Stimulated activated CD8-positive, alpha-beta memory T cell treated with anti-CD3 and anti-CD28 coated beads, Interleukin-4, amount 100 ng/mL, for 4 hours (primary cell): ENCODE measurements at places on chromosomes 11 and 22.
A peak's percentile ranks its signal among the peaks of the same experiment; 100 is the strongest.

DNA sequence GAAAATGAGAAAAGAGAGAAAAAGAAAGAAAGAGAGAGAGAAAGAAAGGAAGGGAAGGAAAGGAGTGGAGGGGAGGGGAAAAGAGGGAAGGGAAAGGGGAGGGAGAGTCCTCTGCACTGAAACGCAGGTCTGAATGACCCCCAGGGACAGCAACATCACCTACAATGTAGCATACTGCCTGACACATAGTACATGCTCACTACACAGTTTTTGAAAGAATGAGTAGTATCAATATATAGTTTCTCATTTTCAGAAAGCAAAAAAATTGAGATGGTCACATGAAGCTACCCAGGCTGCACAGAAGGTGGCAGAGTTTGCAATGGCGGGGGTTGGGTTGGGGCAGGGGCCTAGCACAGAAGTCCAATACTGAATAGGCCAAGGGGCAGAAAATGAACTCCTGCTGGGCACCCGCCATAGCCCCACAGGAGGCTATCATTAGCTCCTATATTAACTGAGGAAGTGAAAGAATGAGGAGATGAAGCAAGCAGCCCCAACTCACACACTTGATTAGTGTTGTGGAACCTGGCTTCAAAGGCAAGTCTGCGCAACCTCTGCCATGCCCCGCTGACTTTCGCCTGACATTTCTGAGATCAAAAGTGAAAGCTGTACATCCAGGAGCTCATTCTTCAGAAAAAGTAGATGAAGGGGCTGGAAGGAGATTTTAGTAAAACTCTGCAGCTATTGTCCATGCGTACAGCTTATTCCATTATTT is 241.2 kb upstream of the SYN3 start:
- no peak for DNase-seq

- no peak for DNase-seq
Measured at GRCh38 chr11:133041928-133042882, 490.1 kb downstream of the OPCML start.

- no peak for DNase-seq
Measured at GRCh38 chr11:26704249-26704648, 17.6 kb downstream of the SLC5A12 start.

DNA sequence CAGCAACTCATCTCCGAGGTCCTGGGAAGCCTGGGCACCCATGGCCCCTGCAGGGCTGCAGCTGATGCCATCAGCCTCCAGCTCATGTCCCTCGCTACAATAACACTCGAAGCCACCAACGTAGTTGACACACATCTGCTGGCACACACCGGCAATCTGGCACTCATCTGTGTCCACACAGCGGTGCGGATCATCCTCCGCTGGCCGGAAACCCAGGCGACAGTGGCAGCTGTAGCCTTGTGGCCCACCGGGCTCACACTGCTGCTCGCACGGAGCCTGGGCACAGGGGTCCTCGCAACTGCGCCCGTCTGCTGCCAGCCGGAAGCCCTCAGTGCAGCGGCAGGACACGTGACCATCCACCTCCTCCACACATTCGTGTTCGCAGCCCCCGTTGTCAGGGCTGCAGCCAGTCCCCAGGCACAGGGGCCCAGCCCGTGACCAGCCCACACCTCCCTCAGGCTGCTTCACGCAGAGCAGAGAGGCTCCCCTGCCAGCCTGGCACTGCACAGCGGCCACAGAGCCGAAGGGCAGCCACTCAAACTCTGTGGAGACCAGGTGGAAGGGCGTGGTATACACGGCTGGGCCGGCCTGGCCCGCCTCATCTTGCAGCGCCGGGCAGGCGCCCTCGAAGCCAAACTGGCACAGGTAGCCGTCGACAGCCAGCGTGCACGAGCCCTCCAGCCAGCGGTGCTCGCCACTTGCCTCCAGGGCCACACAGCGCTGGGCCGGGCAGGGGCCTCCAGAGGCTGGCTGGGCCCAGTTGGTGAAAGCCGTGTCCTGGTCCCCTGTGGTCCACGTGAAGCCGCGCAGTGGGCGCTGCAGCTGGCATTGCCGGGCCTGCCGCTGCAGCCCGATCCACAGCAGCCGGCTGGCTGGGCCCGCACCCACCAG is 678 bp downstream of the CD248 start:
- DNase-seq = no peak

DNA sequence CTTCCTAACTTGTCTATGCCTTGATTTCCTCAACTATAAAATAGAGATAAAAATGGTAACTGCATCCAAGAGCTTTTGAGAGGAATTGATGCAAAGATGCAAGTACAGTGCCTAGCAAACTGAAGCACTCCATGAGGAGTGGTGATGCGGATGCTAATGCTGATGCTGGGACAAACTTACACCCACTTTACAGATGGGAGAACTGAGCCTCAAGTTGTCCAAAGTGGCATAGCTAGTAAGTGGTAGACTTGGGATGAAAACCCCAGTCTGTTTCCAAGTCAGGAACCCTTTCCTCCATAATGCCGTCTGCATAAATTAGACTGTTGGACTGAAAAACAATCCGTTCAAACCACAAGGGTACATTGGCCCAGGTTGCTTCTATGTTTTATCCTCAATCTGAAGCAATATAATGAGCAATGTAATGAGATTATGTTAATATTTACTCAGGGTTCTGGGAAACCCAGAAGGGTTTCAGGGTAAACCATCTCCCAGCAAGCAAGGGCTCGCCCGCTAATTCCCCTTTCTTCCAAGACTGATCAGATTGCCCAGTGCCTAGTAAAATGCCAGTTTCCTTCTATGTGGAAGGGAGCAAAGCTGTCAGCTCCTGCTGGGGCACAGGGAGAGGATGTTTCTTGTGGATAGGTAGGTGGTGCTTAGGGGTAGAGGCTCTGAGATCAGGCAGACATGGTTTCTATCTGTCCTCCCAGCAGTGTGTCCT is 10.4 kb upstream of the EHF start:
- DNase-seq = no peak

DNA sequence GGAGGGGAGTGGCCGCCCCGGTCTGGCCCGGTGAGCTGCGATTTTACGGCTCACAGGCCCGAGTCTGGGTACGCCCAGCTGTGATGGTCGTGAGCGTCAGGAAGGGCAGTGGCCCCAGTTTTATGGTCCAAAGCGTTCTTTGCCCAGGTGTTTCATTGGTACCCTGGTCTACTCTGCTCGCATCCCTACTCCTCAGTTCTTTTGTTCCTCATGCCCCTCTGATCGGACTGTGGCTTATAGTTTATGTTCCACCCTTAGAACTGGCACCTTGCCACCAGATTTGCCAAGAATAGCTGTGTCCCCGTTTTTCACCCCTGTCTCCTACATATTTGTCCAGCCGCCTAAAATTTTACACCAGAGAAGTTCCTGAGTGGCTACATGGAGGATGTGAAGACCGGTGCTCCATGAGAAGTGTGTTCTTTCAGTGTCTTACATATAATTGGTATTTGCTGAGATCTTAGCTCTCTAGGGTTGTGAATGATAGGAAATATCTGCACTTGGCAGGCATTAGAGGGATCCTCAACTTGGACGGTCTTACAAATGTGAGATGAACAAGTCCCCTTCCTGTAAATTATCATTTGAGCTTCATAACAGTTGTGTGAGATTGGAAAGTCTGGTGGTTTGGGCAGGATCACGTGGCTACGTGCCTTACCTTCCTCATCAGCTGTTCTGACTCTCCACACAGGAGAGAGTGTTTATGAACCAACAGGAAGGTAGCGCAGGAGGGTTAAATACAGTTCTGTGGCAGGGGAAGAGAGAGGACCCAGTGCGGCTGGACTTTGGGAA is 1.1 kb downstream of the PANX1 start:
- no peak for DNase-seq

DNA sequence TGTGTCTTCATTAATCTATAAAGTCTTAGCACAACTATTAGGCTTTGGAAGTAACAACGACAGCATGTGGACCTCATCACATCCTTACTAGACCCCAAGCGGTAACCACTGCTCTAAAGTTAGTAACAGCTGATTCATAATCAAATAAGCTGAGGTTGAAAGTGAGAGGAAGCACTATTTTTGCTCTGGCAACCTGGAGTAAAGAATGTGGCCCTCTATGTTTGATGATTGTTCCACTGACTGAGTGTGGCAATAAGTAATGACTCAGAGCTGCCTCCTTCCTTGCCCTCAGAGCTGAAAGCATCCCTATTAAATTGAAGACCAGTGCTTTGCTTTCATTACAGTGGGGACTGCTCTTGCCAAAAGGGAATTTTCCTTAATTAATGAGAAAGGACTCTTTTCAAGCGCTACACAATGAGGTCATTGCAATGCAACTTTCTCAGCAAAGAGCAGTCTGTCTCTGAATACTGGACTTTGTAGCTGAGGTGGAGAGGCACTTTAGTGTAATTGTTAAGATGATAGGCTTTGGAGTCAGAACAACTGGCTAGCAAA is 906.1 kb upstream of the RAG2 start:
- no peak for DNase-seq

- DNase-seq = peak; percentile 83
Measured at GRCh38 chr11:68751331-68751856, at the start of gene TESMIN. Gene TESMIN, minus strand, starts transcription at chr11:68751520. Its CDS starts 860 bp downstream, at chr11:68750660.

DNA sequence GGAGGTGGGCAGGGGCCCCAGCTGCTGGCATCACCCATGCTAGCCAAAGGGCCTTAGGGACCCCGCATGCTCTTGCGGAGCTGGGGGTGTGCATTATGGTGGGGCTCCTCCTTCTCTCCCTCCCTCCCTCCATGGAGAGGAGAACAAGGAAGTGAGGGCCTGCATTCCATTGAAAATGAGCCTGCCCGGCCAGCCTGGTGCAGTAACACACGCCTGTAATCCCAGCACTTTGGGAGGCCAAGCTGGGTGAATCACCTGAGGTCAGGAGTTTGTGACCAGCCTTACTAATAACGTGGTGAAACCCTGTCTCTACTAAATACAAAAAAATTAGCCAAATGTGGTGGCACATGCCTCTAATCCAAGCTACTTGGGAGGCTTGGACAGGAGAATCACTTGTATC is 22.4 kb downstream of the SNAP29 start:
- no peak for DNase-seq

- DNase-seq = no peak
Measured at GRCh38 chr22:38257650-38258250, 15.1 kb downstream of the TMEM184B start.

GRCh38 chr11:27300974-27301373 is 62.0 kb downstream of the CCDC34 start:
- DNase-seq = no peak

- DNase-seq = no peak
Measured at GRCh38 chr11:62842171-62842741, 2.9 kb upstream of the WDR74 start.

- DNase-seq = no peak
Measured at GRCh38 chr22:33470456-33470855, 412.3 kb upstream of the SYN3 start.

GRCh38 chr11:116065986-116066385 is 561.8 kb upstream of the CADM1 start:
- DNase-seq = no peak

DNA sequence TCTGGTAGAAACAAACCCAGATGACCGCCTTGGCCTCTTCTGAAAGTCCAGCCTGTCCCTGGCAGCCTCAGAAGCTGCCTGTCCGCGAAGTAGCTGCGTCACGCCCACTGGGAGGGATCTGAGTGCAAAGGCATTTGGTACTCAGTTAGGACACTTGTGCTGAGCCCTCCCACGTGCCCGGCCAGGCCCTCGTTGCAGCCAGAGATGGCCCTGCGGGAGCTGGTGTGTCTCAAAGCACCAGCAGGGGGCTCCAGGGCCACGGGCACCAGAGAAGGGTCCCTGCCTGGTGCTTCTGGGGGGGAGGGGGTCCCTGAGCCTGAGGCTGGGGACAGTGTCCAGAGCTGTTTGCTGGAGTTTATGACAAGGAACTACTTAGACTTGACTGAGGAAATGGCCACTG is 5.8 kb downstream of the SELENOO start:
- DNase-seq = no peak

- no peak for DNase-seq
Measured at GRCh38 chr11:64131683-64132190, 34.2 kb downstream of the MACROD1 start.

- no peak for DNase-seq
Measured at GRCh38 chr11:129544691-129545090, 169.0 kb downstream of the BARX2 start.

DNA sequence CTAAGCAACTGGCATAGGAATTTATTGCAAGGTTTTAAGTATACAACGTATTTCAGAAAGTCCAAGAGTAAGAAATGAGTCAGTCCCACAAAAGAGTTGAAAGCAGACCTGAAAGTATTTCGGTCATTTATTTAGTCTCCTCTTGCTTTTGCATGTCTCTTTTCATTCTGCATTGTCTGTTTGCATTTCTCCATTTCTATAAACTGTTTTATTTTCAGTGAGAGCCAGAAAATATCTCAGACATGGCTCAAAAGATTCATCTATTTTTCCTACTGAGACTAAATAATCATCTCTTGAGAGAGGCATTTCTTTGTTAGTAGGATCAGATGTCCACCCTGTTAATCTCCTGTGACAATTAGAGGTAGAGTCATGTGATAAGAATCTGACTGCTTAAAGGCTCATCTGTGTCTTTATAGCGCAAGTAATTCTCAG is 219.1 kb upstream of the CCDC179 start:
- no peak for DNase-seq

- no peak for DNase-seq
Measured at GRCh38 chr11:35631891-35632290, 13.6 kb downstream of the FJX1 start.

- DNase-seq = no peak
Measured at GRCh38 chr11:24697522-24698111, 200.8 kb downstream of the LUZP2 start.

- no peak for DNase-seq
Measured at GRCh38 chr11:84396521-84396920, 1110.4 kb upstream of the CCDC90B start.

DNA sequence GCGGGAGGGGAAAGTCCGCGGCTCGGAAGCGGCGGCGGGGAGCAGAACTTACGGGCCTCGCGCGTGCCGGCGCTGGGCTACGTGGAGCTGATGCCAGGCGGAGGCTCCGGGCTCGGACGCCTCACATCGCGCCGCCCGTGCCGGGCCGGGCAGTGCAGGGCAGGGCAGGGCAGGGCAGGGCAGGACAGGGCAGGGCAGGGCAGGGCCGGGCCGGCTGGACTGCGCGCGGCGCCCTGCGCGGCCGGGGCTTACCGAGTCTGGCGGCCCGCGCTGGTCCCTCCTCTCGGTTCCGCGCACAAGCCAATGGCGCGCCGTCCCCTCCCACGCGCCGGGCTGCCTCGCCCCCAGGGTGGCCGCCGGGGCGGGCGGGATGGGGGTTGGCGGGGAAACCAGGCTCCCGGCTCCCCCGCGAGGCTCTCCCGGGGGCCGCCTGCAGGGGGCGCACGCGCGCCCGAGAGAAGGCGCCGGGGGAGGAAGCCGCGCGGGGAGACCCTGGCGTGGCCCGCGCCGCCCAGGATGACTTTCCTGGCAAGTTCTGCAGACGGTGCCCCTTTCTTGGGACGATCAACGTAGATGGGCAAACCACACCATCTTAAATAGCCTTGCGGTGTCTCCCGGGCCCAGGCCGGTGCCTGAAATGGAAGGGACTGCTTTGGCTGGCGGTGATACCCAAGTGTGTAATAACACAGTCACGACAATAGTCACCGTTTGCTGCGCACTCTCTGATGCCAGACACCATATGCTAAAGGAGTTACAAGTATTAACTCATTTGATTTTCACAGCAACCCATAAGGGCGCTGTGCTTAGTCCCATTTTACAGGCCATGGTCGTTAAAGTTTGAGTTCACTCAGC is at the start of gene TP53I11:
Gene TP53I11 (minus strand): TSS at position 259 of the 852 bp plus-strand sequence. CDS start 12,548 bp downstream, outside the sequence.
- DNase-seq = peak; percentile 62

GRCh38 chr11:38510041-38510440 is 1912.0 kb upstream of the RAG2 start:
- no peak for DNase-seq
